ENCODE measurements at places on chromosomes 7 and 10.

GRCh38 chr10:70978181-70978580 lies 89.8 kb upstream of the PCBD1 start:
- no peak for DNase-seq

GRCh38 chr10:129877773-129878371 lies 86.2 kb downstream of the EBF3 start:
- no peak for DNase-seq

DNA sequence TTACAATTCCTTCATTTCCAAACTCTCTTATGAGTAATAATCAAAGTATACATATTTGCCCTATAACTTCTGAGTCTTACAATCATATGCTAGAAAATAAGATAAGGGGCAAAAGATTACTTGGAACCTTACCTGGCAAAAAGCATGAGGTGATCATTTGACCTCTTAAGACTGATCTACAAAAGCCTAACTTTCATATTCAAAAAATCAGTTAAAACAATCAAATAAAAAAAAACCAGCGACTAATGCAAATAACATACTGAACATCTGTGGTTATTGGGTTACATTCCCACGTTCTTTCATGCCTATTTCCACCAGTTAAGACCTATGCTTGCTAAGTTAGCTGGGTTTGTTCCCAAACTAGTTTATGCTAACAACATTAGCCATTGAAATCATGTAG lies 187.6 kb downstream of the RNF133 start:
- DNase-seq, result no peak

- DNase-seq, result no peak
Measured at GRCh38 chr10:18261768-18262231, 121.6 kb downstream of the CACNB2 start.

GRCh38 chr7:107027208-107027607 lies 17.3 kb upstream of the PRKAR2B start:
- no peak for DNase-seq

DNA sequence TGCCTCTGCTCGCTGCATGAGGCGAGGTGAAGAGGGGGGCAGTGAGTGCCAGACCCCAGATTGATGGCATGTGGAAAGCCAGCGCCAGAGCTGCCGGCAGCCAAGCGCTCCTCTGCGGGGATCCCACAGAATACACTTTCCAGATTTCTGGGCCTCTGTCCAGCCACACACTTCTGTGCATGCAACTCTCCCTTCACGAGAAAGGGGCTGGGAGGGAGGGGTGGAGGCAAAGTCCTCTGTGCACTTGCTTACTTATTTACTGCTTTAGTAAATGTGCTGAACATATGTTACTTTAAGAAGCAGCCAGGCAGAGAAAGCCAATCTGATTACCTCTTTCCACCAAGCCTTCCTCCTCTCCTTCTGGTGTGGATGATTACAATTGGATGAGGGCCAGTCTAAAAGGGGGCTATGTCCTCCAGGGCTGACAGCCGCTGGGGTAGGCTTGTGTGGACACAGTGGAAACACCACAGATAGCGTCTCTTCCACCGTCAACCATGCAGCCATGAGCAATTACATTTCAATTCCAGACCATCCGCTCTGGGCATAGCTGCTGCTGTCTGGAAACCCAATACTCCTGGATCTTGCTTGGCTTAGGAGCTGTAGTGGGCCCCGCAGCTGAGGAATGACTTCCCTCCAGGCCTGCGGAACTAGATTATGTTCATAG lies 322.8 kb upstream of the ANKRD30A start:
- no peak for DNase-seq

DNA sequence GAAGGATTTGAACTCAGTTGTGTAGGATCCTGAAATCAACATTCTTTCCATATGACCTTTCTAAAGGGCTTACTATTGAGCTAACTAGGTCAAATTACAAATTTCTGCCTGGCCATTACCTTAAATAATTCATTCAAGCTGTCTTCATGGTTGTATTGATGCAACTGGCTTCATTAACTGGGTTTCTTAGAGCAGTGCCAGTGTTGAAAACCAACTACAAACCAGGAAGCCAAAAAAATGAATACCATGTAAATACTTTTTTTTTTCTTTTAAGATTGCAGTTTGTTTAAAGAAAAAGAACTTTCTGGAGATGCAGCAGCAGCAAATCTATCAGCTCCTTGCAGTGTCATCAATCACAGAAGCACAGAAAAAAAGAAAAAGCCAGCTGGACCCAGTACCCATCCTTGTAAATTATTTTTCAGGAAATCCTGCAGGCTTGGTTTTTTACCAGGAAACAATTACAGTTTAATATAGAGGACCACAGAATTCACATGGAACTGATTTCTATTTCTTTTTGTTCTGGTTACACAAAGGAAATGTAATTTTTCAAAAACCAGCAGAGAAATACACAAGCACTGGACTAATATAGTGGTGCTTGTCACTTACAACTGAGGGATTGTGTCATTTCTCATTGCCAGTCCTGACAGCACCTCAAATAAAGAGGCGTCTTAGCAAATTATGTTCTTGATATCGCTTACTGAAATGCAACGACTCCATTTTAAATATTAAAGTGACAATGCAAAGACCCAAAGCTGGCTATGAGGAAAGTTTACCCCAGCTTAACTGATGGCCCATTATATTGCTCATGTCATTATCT lies 131.9 kb downstream of the TMEM26 start:
- no peak for DNase-seq

- DNase-seq, result no peak
Measured at GRCh38 chr10:62399211-62399610, 25.0 kb downstream of the ZNF365 start.
